ENCODE measurements at places on chromosomes 12 and 14. TPM values are rescaled to one million over a fixed set of nuclear protein-coding genes. Genes with fewer than 3 reads are reported as not detected.

DNA sequence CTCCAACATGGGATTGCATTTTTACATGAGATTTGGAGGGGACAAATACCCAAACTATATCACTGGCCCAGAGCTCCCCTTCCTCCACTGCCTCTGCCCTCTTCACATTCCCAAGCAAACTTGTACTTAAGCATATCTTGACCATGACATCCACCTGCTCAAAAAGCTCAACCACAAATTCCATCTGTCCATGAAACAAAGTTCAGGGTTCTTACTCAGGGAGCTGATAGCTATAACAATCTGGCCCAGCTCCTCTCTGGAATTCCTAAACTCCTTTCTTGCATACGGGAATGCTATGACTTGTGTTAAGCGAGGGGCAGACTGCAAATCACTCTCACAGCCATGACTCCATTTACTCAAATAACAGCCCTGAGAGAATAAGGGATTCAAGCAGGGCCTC, 152.1 kb downstream of the GALC start:
- H3K27me3 ChIP-seq = no peaks in the 10 kb centered on the region
- no peak overlapping the region for H3K4me3 ChIP-seq
- H3K27ac ChIP-seq = no peak overlapping the region
- H3K4me1 ChIP-seq = no peaks in the 10 kb centered on the region

Gene IRAK3
- total RNA-seq = 1.0 TPM

DNA sequence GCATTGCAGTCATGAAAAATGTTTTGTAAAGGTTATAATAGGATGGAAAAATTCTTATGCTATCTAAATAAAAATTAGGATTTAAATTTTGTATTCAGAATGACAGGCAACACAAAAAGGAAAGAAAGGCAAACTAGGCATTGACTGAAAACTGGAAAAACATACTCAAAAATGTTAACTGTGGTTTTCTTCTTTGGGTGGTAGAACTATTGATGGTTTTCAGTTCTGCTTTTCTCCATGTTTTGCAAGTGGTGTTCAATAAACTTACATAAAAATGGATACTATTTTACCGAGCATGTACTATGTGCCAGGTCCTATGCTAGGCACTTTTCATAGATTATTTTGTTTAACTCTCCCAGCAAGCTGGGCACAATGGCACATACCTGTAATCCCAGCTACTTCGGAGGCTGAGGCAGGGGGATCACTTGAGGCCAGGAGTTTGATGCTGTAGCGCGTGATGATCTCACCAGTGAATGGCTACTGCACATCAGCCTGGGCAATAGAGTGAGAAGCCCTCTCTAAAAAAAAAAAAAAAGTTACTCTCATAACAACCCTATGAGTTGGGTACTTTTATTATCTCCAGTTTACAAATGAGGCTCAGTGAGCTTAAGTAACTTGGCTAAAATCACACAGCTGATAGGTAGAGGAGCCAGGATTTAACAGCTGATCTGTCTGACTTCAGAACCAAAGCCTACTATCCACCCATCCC, 26.3 kb upstream of the TCP11L2 start:
- H3K4me1 ChIP-seq = no peaks in the 10 kb centered on the region
- no peaks in the 10 kb centered on the region for H3K36me3 ChIP-seq
- DNase-seq = no peak
- H3K27ac ChIP-seq = no peak overlapping the region

GRCh38 chr14:68840454-68840853, 47.6 kb upstream of the ZFP36L1 start:
- H3K36me3 ChIP-seq = peaks cover 49% of the 10 kb centered on the region
- H3K4me3 ChIP-seq = no peak overlapping the region
- peaks cover 28% of the 10 kb centered on the region for H3K4me1 ChIP-seq
- H3K27me3 ChIP-seq = peaks cover 2% of the 10 kb centered on the region

Gene KLC1
- total RNA-seq = 204 TPM

Gene CTSG
- total RNA-seq = not detected

GRCh38 chr12:49403971-49404450, 36.7 kb downstream of the SPATS2 start:
- H3K27me3 ChIP-seq = no peaks in the 10 kb centered on the region
- DNase-seq = no peak
- no peak overlapping the region for H3K4me3 ChIP-seq
- H3K4me1 ChIP-seq = peaks cover 33% of the 10 kb centered on the region

DNA sequence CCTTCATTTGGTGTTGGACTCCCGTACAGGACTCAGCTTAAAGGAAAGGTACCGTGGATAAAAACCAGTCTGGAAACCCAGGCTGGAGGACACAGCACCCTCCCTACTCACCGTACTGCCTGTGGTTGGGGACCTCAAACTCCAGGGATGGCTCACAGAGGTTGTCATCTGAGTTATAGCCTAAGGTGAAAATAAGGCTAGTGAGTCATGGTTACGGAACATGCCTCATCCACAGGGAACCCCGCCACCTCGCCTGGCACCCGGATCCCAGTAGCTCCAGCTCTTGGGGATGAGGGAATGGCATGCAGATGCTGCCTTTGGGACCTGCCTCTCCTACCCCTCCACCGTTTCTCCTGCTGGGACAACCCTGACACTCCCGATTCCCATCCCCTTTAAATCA, 36.8 kb upstream of the GPR68 start:
- DNase-seq = peak; percentile 68
- H3K27me3 ChIP-seq = peaks cover 6% of the 10 kb centered on the region
- H3K4me3 ChIP-seq = no peak overlapping the region
- no peak overlapping the region for H3K27ac ChIP-seq
- no peaks in the 10 kb centered on the region for H3K36me3 ChIP-seq

Gene TFCP2
- 23.0 TPM for total RNA-seq

Gene KIF5A
- total RNA-seq = 1.2 TPM

Gene NXPH4
- total RNA-seq = 3.8 TPM

DNA sequence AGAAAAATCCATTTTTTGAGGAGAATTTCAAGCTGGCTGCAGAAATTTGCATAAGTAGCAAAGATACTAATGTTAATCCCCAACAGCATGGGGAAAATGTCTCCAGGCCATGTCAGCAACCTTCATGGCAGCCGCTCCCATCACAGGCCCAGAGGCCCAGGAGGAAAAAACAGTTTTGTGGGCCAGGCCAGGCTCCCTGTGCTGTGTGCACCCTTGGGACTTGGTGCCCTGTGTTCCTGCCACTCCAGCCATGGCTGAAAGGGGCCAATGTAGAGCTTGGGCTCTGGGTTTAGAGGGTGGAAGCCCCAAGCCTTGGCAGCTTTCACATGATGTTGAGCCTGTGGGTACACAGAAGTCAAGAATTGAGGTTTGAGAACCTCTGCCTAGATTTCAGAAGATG, 76.3 kb downstream of the MGAT4C start:
- no peaks in the 10 kb centered on the region for H3K36me3 ChIP-seq
- H3K4me3 ChIP-seq = no peak overlapping the region
- no peaks in the 10 kb centered on the region for H3K4me1 ChIP-seq
- H3K27ac ChIP-seq = no peak overlapping the region

Gene OR4K14
- not detected for total RNA-seq

Gene MIPOL1
- total RNA-seq = 5.8 TPM

Gene WIF1
- not detected for total RNA-seq

DNA sequence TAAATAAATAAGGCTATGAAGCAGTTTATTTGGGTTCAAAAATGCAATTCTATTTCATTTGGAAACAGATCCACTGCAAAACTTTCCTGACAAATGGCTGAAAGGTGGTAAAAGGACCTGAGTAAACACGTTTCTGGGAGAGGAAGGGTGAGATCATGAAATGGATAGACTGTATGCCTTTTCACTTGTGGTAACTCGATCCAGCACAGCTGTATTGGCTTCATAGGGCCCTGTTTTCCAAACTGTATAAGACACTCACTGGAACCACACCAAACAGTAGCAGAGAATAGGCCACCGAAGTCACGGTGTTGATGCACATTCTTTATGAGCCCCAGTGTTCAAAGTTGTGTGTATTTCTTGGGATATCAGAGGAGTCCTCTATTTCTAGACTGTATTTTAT, 325.2 kb upstream of the DIO2 start:
- H3K36me3 ChIP-seq = peaks cover 18% of the 10 kb centered on the region
- H3K27ac ChIP-seq = no peak overlapping the region
- no peak for DNase-seq
- no peak overlapping the region for H3K4me3 ChIP-seq

Gene PLD4
- total RNA-seq = 0.11 TPM

- peaks cover 60% of the 10 kb centered on the region for H3K4me1 ChIP-seq
- no peak for DNase-seq
- H3K27ac ChIP-seq = peak overlapping the region; percentile 45
- H3K36me3 ChIP-seq = no peaks in the 10 kb centered on the region
- no peak overlapping the region for H3K4me3 ChIP-seq
These were observed 40.0 kb upstream of the CTDSP2 start for GRCh38 chr12:57886542-57886941.

DNA sequence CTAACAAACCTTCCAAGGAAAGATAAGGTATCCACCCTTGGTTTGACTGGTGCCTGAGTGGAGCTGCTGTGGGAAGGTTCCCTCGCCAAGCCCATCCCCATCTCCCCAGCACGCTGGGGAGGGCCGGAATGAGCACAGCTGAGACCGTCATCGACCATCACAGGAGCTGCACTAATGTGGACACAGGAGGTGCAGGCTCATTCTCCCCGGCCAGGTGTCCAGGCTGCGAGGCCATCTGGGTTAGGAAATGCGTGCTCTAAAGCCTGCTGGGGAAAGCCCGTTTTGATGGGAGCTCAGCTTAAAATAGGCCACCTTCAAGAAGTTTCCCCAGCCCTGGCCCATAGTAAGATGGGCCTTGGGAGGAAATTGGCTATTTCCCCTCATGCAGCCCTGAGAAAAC, 35.2 kb upstream of the FOXN3 start:
- H3K4me1 ChIP-seq = no peaks in the 10 kb centered on the region
- H3K27ac ChIP-seq = no peak overlapping the region
- no peak overlapping the region for H3K4me3 ChIP-seq
- no peak for DNase-seq
- H3K36me3 ChIP-seq = no peaks in the 10 kb centered on the region

DNA sequence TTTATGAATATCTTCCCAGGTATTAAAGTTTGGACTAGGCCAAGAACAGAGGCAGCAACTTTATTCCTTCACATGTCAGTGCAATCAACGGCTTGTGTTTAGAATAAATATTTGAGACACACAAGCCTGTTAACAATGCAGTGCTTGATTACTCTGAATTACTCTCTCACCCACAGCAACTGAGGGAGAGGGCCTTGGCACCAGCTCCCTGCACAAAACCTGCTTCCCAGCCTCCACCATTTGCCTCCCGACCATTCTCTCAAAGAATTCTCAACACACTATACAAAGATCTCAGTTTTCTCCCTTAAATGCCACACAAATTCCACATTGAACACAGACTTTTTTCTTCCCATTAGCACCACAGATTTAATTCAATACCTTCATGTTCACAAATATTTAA, 77.0 kb downstream of the STON2 start:
- no peaks in the 10 kb centered on the region for H3K36me3 ChIP-seq
- H3K27ac ChIP-seq = no peak overlapping the region
- H3K4me3 ChIP-seq = no peak overlapping the region
- H3K27me3 ChIP-seq = no peaks in the 10 kb centered on the region

Gene RHOJ
- total RNA-seq = 6.6 TPM

DNA sequence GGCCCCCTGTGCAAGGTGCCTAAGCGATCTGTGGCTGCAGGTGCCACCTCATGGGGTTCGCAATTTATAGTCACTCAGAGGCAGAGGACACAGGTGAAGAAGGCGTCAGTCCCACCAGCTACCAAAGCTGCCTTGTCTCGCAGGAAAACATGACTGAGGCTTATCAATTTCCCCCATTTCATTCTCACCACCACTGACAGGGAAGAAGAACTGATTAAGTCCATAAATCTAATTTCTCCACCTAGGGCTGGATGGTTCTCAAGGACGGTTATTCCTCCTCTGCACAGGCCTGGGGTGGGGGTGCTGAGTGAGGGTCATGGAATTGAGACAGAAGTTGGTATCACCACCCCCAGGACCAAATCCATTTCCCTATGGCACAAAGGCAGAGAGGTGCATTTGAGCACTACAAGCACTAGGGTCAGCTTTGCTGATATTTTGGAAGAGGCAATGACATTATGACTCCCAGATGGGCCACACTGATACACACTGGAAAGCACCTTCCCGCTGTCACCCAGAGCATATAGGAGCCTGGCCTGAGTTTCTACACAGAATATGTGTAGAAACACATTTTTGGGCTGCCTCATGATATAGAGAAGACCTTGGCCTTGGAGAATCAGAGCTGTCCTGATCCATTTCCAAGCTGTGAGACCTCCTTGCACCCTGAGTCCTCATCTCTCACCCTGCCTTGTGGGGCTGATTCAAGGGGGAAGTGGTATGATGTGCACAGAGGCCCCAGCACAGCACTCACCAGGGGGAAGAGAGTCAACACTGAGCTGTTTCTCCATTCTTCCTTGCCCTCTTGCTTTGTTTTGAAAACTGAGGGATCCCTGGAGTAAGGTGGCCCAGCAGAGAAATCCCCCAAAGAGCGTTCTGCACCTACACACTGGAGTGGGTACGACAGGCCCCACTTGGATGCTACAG, 59.4 kb downstream of the PITPNM2 start:
- H3K4me1 ChIP-seq = peaks cover 40% of the 10 kb centered on the region
- no peak overlapping the region for H3K4me3 ChIP-seq
- no peak for DNase-seq
- H3K36me3 ChIP-seq = peaks cover 8% of the 10 kb centered on the region
- no peak overlapping the region for H3K27ac ChIP-seq

- no peaks in the 10 kb centered on the region for H3K27me3 ChIP-seq
- H3K27ac ChIP-seq = no peak overlapping the region
- no peak overlapping the region for H3K4me3 ChIP-seq
- DNase-seq = no peak
- H3K4me1 ChIP-seq = no peaks in the 10 kb centered on the region
- no peaks in the 10 kb centered on the region for H3K36me3 ChIP-seq
These were observed 55.5 kb upstream of the ATXN7L3B start for GRCh38 chr12:74482115-74482514.

GRCh38 chr14:32020882-32021281, 56.2 kb upstream of the ARHGAP5 start:
- H3K27me3 ChIP-seq = peaks cover 23% of the 10 kb centered on the region
- peaks cover 8% of the 10 kb centered on the region for H3K4me1 ChIP-seq
- no peaks in the 10 kb centered on the region for H3K36me3 ChIP-seq
- DNase-seq = no peak

DNA sequence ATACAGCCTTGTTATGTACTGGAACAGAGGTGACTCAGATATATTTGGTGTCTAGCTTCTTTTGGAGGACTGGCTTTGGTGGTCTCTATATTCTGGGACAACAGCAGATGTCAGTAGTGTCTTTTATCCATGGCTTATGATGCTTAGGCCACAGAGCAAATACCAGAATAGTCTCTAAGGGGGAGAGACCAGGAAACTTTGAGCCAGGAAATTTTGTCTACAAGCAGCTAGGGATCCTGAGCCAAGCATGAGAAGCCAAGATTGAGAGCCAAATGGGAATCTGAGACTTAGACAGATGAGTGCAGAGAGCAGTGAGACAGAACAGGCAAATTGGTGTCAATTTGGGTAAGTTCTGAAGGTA, 28.4 kb upstream of the PTPRR start:
- H3K4me3 ChIP-seq = no peak overlapping the region
- no peak overlapping the region for H3K27ac ChIP-seq
- 0 out of 2 replicates have a peak, but pooled peaks cover 4% of the 10 kb centered on the region for H3K36me3 ChIP-seq

GRCh38 chr12:106229036-106229591, 18.7 kb downstream of the CKAP4 start:
- H3K4me1 ChIP-seq = peaks cover 17% of the 10 kb centered on the region
- no peak overlapping the region for H3K27ac ChIP-seq
- peaks cover 6% of the 10 kb centered on the region for H3K27me3 ChIP-seq
- peaks cover 6% of the 10 kb centered on the region for H3K36me3 ChIP-seq
- no peak overlapping the region for H3K4me3 ChIP-seq
